Lung microvascular endothelial cell (primary cell): ENCODE measurements at places on chromosomes 5 and 9. TPM values are rescaled to one million over a fixed set of nuclear protein-coding genes. Genes with fewer than 3 reads are reported as not detected.

DNA sequence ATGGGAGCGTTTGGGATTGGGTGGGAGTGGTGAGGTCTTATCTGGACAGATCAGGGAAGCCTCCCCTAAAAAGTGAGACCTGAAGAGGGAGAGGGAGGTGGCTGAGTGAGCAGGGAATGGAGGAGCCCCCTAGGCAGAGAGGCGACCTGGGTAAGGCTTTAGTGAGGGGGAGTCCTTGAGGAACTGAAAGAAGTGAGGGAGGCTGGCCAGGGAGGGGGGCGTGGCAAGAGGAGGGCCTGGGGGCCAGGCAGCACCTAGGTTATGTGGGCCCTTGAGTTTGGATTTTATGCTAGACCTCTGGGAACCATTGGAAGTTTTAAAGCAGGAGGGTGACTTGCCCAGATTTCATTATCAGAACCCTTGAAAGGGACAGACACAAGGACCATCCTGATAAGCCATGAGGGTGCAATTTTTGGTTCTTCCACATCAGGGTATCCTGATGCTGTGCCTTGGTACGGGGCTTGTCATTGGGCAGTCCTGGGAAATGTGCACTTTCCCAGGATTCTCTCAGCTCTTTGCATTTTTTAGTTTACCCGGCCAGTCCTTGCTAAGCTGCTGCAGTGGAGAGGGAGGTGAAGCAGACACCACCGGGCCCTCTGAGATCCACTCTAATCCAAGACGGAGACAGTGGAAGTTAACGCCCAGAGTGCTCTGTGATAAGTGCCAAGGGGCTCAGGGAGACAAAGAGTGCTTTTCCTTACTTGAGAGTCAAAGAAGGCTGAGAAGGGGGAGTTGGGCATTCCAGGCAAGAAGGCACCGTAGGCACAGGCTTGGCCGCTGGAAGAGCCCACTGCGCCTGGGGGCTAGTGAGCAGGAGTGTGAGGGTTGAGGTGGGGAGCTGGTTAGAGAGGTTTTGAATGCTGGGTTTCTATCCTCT lies 16.1 kb downstream of the GSN start:
- DNase-seq, result no peak

The PCDHA10 gene
- under 0.01 TPM in 2 replicates for total RNA-seq

- peak; percentile 3 for DNase-seq
Observed at GRCh38 chr5:45376417-45376816, 319.8 kb downstream of the HCN1 start.

The CARTPT gene
- not detected in 2 replicates for total RNA-seq

The TEX48 gene
- total RNA-seq, result not detected in 2 replicates

- DNase-seq, result no peak
Observed at GRCh38 chr5:53543401-53543800, 17.0 kb upstream of the NDUFS4 start.

DNA sequence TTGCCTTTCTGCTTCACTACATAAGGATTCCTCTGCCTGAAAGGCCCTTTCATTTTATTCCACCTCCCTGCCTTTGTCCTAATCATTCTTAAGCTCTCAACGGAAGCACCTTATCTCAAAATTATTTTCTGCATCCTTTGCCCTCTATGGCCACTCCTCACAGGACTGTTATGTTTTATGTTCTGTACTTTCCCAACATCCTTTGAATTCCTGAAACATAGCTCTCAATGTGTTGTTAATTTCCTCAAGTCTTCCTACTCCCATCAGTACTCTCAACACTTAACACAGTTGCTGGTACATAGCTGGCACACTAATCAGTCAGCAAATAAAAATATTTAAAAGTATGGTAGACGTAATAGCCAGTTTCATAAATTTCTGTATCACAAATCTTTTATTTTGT lies 193.0 kb downstream of the RFX3 start:
- DNase-seq, result peak; percentile 68

DNA sequence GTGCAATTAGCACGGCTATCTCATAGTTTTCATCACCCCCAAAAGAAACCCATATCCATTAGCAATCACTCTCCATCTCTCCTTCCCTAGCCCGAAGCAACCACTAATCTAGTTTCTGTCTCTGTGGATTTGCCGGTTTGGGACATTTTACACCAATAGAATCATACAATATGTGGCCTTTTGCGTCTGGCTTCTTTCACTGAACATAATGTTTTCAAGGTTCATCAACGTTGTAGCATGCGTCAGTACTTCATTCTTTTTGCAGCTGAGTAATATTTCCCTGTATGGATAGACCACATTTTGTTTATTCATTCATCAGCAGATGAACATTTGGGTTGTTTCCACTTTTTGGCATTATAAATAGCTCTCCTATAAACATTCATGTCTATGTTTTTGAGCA lies 75.4 kb upstream of the TBC1D2 start:
- DNase-seq, result no peak

The PFN3 gene
- total RNA-seq, result not detected in 2 replicates

- DNase-seq, result no peak
Observed at GRCh38 chr5:130386155-130386554, 481.9 kb downstream of the CHSY3 start.

DNA sequence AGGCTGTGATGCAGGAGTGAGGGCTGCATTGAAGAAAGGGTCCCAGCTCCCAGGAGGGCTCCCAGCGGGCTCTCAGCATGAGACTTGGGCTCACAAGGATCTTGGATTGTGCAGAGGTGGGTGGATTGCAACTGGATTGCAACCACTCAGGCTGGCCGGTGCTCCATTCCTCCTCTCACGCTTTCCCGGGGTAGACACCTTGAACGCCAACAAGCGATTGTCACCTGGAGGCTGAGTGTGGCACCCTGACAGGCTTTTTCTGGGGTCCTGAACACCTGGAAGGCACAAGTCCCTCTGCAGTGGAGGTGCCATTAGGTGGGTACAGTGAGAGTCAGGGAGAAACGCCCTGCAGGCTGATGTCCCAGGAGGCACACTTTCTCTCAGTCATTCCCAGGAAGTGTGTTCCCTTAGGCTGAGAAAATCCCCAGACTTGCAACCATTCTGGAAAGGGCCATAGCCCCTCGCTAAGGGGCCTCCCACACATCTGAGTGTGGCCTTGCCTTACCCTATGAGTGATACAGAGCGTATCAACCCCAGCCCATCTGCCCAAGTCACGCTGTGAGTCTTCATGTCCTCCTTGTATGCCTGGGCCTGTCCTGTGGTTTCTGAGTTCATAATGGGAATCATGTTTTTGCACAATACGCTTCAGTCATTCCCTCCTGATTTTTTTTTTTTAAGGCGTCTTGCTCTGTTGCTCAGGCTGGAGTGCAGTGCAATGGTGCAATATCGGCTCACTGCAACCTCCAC lies 488.1 kb downstream of the IRX1 start:
- no peak for DNase-seq

GRCh38 chr5:9099689-9100088 lies 446.2 kb downstream of the SEMA5A start:
- no peak for DNase-seq

- no peak for DNase-seq
Observed at GRCh38 chr9:130896233-130897014, at the start of gene QRFP. Gene QRFP, minus strand, starts transcription at chr9:130896812. Its CDS starts 2,974 bp downstream, at chr9:130893838.

DNA sequence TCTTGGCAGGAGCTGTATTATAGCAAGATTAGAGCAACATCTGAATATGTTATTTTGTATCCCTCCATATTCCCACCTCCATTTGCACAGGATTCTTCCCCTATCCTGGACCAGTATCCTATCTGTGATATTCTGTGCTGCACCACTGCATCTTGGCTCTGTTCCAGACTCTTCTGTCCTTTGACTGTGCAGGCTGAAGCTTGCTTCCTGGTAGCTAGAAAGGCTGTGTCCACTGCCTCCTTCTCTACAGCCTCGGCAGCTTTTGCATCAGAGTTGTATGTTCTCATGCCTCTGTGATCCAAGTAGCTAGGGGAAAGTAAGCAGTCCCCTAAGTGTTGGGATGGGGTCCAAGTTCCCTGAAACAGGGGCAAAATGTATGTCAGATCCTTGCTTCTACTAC lies 104.1 kb downstream of the GAS1 start:
- no peak for DNase-seq

The SLC23A1 gene
- total RNA-seq, result not detected in 2 replicates

GRCh38 chr9:77518688-77519087 lies 129.4 kb downstream of the GNA14 start:
- no peak for DNase-seq

DNA sequence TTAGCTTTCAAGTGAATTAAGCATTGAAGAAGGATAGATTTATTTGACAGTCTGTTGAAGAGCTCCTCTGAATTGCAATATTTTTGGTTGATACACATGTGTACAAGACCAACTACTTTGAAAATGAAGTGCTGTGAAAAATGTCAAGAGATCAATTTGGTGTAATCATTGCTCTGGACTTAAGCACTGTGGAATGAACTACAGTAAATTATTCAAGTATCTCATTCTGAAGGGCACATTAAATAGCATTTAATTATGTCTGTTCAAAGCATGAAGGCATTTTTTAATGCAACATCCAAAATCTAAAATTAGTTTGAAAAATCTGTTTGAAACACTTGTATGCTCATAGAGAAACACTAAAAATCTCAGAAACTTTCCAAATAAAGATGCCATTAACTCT lies 107.5 kb downstream of the CDH18 start:
- DNase-seq, result no peak

The ZNF608 gene
- 5.8 and 10.2 TPM in 2 replicates for total RNA-seq

DNA sequence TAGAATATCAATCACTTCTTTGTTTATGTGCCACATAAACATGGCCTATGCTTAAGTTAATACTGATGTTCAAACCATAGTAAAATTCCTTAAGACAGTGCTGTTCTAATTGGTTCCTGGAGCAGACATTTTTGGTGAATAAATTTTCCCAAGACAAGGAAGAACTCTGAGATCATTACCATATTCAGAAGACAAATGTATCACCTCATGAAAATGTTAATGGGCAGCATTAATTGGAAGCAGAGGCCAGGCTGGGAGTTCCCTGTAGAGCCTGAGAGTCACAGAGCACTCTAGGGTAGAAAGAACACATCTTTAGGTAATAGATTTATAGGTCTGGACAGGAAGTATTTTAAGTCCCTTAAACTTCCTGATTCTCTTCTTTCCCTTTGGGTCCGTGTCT lies 240.2 kb downstream of the MAN2A1 start:
- DNase-seq, result no peak

The ALDH1B1 gene
- 9.2 and 11.1 TPM in 2 replicates for total RNA-seq

The MLANA gene
- not detected in 2 replicates for total RNA-seq

The SPACA9 gene
- total RNA-seq, result 0.60 and 1.3 TPM in 2 replicates

The OR1N2 gene
- not detected in 2 replicates for total RNA-seq

GRCh38 chr5:25544652-25545249 lies 900.0 kb upstream of the CDH10 start:
- DNase-seq, result no peak

- no peak for DNase-seq
Observed at GRCh38 chr5:117551236-117551635, 976.6 kb upstream of the SEMA6A start.

DNA sequence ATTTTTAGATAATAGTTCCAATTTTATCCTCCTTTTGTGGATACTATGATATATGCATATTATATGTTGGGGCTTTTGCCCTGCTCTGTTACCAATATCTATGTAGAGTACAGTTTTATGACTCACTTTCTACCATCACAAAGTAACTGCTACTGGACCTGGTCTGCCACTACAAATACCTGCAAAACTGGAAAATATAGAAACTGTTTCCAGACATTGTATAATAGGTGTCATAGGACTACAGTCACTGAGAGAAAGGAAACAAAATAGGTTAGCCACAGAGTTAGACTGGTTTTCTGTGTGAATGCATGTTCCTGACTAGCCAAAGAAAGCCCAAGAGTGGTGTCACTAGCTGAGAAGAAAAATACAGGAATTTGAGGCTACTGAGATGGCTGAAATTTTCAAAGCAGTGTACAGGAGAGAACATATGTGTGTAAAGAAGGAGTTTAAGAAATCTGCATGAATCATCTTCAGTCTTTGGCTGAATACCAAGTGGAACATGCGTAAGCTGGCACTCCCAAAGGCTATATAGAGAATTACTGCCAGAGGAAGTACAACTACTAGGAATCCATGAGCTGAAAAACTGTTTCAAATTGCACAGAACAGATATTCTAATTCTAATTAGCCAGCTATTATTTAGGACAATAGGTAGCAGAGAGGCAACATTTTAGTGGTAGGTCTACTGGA lies 29.0 kb upstream of the FAM174A start:
- peak; percentile 55 for DNase-seq

DNA sequence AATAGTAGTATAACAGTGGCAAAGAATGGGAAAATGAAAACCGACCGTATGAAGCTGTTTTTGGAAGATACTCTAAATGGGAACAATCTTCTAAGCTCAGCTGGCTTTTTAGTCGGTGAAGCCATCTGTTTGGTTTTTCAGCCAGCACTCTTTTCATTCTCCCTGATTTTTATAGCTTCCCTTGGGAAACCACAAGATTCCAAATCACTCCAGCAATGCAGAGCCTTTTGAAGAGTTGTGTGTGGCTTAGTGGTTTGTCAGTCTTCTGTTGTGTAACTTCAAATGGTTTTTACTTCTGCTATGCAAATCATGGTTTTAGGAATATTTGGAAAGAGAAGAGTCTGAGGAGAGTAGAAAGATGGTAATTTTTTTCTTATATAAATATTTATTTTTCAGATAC lies 180.7 kb downstream of the KDM4C start:
- DNase-seq, result no peak

DNA sequence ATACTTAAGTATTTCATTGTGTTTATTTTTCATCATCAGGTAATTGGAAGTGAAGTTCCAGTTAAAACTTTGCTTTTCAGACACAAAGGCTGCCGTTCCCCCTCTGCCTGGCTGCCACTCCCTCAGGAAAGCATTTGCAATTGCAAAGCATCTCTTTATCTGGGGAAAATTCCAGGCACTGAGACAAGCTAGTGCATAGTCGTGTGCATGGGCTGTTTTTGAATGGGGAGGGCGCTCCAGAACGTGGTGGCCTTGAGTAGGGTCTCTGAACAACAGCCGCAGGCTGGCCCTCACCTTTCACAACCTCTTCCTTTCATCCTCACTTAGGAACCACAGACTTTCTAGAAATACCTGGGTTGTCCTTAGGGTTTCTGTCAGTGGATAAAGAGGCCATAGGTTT lies 285.1 kb upstream of the ADAMTS16 start:
- no peak for DNase-seq

DNA sequence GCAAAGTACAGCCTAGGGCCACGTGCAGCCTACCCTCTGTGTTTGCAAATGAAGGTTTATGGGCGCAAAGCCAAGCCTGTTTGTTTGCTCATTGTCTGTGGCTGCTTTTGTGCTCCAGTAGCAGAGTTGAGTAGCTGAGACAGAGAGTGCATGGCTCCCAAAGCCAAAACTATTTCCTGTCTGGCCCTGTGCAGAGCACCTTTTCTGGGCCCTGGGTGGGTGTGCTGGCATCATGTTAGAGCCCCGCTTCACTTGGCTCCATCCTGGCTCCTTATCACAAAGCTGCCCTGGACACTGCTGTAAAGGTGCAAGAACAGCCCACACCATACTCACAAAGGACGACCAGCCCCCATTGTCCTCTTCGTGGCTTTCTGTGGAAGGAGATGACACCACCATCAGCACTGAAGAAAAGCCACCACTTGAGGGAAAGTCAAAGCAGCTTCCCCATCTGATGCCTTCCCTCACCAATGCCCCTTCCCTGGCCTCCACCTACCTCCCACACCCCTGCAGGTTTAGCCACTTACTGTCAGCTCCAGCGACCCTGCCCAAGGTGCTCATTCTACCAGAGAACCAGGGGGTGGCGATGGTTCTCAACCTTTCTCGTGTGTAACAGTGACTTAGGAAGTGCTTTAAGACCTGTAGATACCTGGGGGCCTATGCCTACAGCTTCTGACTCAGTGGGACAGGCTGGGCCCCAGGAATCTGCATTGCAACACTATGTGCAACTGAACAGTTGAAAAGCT lies 23.4 kb downstream of the LCP2 start:
- DNase-seq, result no peak

- no peak for DNase-seq
Observed at GRCh38 chr9:129511285-129511900, 109.5 kb downstream of the C9orf50 start.

- no peak for DNase-seq
Observed at GRCh38 chr5:134463176-134463720, 51.6 kb upstream of the CDKN2AIPNL start.

GRCh38 chr5:14869668-14870164 lies 1.9 kb downstream of the ANKH start:
- DNase-seq, result no peak
